ENCODE measurements at places on chromosomes 6 and 20.

DNA sequence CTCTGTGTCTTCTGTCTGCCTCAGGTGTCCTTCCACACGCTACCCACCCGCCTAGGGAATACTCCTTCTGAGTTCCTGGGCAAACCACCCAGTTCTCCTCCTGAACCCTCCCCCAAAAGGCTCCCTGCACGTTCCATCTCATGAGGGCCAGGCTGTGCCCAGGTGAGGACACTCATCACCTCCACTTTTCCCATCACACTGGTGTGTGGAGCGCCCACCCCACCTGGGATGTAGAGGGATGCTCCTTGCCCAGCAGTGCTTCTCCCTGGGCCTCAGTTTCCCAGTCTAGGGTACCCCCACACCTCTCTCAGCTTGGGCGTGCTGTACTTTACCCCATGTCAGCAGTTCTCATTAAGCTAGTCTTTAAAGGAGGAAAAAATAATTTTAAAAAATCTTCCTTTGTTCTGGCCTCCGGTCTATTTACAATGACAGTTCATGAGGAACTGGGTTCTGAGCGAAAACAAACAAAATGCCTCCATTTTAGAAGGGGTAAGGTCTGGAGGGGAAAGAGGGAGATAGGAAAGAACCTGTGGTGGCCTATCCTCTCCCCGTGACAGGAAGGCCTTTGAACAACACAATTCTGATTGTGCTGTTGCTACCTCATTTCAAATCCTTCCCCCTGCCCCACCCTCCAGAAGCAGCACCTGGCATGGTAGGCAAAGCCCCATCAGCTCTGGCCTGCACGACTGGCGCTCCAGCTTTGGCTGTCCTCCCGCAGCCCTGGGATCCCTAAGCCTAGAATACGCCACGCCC lies 1.7 kb upstream of the C20orf203 start:
- DNase-seq, result no peak

DNA sequence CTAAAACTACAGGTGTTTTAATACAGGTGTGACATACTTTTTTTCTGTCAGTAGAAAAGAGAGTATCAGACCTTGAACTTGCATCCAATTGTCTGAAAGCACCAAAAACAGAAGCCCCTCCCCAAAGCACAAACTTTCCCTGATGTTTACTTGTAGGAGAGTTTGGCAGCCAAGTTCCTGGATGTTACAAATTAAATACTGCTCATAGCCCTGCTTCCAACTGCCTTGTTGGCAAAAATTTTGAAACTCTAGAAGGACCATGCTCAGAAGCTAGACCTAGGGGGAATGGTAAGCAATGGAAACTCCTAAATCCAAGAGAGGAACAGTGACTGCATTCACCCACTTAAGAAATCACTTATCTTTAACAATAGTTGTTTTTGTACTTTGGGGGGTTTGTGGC lies 17.0 kb upstream of the ARG1 start:
- no peak for DNase-seq

GRCh38 chr6:169799474-169799926 lies 48.1 kb downstream of the ERMARD start:
- DNase-seq, result no peak

DNA sequence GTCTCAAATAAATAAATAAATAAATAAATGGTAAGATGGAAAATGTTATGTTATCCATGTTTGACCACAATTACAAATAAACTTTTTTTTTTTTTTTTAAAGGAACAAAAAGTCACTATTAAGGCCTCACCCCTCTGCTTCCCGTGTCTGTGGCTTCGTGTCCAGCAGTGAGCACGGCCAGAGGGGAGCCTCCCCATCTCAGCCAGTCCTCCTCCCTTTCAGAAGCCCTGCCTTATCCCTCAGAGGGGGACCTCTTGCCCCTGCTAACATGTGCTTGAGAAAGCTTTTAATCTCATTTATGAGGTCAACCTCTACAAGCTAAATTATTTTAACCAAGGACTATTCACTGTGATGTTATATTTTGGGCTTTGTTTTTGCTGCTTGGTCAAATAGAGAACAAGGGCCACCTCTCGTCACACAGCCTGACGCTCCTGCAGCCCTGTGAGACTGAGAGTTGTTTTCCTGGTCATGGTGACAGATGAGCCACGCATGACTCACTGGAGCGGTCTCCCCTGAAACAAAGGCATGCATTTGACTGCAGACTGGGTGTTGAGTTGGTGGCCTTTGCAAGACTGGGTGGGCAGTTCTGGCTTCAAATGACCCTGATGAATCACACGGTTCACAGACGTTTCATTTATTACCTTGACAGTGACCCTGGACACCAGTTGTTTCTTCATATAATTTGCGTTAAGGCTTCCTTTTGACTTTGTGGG lies 131.8 kb downstream of the TIAM2 start:
- no peak for DNase-seq

- DNase-seq, result no peak
These were observed 843 bp upstream of the HEY2 start for GRCh38 chr6:125748406-125749172.

DNA sequence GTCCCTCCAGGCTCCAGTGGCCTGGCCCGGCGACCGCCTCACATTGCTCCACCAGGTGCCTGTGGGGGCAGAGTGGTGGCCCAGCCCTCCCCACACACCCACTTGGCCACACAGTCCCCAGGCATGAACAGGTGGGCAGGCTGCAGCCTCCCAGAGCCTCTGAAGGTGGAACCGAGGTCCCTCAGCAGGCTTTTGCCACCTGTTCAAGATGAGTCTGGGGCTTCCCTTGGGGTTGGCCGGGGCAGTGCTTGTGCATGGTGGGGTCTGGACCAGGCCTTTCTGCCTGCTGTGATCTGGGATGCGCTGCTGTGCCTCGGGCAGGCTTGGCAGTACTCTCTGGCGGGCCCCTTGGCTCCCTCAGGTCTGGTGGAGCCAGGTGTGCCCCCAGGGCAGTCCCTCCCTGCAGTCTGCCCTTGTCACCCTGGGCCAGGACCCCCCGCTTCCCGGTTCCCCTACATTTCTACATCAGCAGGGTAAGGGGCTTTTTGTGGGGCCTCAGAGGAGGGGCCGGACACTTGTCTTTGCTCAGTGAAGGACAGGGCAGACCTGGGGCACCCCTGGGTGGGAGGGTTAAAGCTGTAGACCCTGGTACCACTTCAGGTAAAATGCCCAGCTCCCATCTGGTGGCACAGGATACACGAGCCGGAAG lies 2.7 kb upstream of the COL9A3 start:
- no peak for DNase-seq

- no peak for DNase-seq
These were observed 48.8 kb downstream of the SLC13A3 start for GRCh38 chr20:46602429-46602828.

- DNase-seq, result no peak
These were observed 175.5 kb downstream of the TFAP2B start for GRCh38 chr6:50993941-50994720.

GRCh38 chr6:29813809-29814208 lies 13.8 kb upstream of the HLA-G start:
- no peak for DNase-seq

- peak; percentile 27 for DNase-seq
These were observed 19.5 kb upstream of the FAM8A1 start for GRCh38 chr6:17580518-17581048.

DNA sequence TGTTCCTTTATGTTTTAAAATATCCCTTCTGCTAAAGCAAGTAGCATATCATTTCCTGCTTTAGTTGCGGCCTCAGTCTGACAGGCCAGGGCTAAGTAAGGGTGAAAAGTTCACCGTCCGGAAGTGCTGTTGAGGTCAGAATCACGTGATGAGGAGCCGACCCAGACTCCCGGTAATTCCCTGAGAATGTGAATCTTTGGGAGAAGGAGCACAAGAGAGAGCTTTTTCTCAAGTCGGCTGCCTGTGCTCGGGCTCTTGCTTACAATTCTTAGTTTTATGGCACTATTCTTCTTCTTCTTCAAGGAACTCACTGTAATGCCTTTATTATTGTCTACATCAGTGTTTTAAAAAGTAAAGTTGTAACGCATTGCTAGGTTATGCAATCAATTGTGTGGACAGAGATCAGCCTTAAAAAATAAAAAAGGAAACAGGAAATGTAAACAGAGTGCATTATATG lies 309.3 kb downstream of the PRL start:
- DNase-seq, result no peak

GRCh38 chr20:32737371-32738223 lies 5.7 kb downstream of the COMMD7 start:
- DNase-seq, result no peak

- DNase-seq, result no peak
These were observed 2.4 kb downstream of the CUL9 start for GRCh38 chr6:43184268-43184985.

DNA sequence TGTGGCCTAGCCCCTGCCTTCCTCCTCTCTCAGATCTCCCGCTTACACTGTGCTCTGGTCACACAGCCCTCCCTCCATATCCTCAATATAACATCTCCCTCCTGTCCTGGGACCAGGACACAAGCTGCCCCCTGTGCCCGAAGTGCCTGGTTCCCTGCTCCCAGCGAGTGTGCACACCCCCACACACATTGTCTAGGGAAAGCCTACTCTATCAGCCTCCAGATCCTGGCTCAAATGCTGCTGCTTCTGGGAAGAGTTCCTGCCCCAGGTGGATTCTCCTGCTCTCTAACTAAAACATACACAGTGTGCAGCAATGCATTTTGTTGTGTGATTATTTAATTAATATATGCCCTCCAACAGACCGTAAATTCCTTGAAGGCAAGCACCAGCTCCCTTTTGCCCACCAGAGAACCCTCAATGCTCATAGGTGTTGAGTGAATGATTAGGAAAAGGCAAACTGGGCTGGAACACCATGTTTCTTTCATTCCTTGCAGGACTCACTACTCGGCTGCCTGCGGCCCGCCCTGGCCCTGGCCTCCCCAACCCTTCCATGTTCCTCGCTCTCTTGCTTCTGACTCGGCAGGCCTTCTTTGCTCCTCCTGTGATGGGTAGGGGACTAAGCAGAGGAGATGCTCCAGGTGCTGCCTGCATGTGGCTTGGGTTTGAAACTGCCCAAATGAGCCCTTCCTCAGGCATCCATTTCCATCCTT lies 194.6 kb downstream of the ZDHHC14 start:
- no peak for DNase-seq

- DNase-seq, result no peak
These were observed 55.4 kb downstream of the VEGFA start for GRCh38 chr6:43825187-43826115.

DNA sequence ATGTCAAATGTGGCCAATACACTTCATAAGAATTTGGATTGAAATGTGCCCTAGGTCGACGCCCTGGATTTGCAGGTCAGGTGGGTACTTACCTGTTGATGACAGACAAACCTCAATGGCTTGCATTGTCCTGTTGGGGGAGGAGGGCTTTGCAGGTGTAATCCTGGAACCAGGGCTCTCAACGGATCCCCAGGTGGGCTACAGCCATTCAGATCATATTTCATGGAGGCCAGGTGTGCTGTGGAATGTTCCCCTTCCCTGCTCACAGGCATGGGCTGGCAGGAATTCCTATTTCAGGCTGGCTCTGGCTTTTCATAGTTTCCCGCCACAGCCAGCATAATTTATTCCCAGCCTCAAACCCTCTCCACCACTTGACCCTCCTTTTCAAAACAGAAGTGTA lies 254.7 kb downstream of the SMOC2 start:
- DNase-seq, result no peak

GRCh38 chr20:4949833-4950178 lies 51.5 kb downstream of the SLC23A2 start:
- DNase-seq, result no peak

- peak; percentile 71 for DNase-seq
These were observed at the start of gene ACTL10 for GRCh38 chr20:33666293-33667244. Gene ACTL10, plus strand, starts transcription at chr20:33666943. Its CDS starts 555 bp downstream, at chr20:33667498.

GRCh38 chr6:7827142-7827541 lies 83.4 kb downstream of the TXNDC5 start:
- DNase-seq, result no peak

- no peak for DNase-seq
These were observed 41.8 kb upstream of the UBR2 start for GRCh38 chr6:42522036-42522435.

GRCh38 chr6:129130959-129131681 lies 248.2 kb downstream of the LAMA2 start:
- DNase-seq, result no peak

DNA sequence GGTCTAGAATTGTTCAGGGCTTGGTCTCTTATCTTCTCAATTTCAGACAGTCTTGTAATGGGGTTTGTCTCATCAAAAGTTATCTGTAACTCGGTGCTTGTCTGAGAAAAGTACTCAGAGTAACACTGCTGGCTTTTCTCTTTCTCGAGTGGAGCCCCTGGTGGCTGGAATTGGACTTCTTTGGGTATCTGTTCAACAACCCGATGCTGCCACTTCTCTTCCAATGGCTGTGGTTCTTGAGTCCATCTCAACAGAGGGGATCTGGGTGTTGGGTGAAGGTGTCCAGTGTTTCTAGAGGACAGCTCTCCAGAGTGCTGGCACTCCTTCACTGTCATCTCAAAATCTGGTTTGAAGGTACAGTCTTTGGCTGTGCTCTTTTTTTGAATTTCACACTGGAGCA lies 24.6 kb downstream of the DST start:
- no peak for DNase-seq
